ENCODE measurements at places on chromosomes 1 and 21.
A peak's percentile ranks its signal among the peaks of the same experiment; 100 is the strongest.

DNA sequence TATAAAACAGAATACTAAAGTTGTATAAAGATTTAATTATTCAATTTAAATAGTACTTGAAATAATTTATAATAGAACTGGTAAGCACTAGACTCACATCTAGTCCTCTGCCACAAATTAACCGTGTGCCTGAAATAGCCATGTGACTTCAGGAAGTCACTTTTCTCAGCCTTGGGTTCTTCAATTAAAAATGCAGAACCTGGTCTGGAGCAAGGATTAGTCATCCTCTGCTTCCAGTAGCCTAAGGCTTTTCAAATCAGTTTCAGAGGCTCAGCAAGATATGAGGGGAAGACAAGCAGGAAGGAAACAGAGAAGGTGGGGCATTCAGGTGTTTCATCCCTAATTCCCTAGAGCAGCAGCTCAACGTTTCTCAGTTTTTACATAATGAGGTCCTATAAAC lies 23.0 kb downstream of the DPH5 start:
- DNase-seq = peak; percentile 19

GRCh38 chr1:67144696-67145095 lies 9.9 kb upstream of the C1orf141 start:
- DNase-seq = peak; percentile 38

DNA sequence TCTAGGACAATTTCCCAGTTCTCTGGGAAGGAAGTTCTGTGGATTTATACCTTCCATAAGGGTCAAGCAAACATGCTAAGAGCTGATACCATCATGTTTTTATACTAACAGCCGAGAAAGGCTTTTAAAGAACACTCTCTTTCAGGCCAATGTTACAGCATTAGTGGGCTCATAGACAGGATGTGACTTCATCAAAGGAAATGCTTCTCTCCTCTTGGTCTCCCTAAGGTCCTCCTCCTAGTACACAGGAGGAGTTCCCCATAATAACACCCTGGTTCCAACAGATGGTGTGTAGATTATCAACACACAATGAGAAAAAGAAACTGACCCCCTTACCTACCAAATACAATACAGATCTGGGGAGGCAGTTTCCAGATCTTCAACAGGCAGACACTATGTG lies 26.7 kb upstream of the GLIS1 start:
- DNase-seq = no peak

DNA sequence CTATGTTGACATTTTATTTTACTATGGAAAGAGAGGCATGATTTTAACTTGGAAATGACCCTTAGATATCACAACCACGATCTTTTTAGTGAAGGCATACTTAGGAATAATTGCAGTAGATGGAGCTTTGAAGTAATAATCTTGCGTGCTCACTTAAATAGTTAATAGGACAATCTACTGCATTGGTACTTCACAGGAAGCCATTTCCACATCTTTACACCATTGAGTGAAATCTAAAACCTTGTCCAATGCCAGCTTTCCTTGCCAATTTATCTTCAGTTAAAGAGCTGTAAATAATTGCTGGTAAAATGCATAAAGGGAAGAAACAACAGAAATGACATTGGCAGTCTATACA lies 586.3 kb downstream of the ADGRL2 start:
- no peak for DNase-seq

GRCh38 chr1:102751111-102751510 lies 357.2 kb downstream of the COL11A1 start:
- no peak for DNase-seq

DNA sequence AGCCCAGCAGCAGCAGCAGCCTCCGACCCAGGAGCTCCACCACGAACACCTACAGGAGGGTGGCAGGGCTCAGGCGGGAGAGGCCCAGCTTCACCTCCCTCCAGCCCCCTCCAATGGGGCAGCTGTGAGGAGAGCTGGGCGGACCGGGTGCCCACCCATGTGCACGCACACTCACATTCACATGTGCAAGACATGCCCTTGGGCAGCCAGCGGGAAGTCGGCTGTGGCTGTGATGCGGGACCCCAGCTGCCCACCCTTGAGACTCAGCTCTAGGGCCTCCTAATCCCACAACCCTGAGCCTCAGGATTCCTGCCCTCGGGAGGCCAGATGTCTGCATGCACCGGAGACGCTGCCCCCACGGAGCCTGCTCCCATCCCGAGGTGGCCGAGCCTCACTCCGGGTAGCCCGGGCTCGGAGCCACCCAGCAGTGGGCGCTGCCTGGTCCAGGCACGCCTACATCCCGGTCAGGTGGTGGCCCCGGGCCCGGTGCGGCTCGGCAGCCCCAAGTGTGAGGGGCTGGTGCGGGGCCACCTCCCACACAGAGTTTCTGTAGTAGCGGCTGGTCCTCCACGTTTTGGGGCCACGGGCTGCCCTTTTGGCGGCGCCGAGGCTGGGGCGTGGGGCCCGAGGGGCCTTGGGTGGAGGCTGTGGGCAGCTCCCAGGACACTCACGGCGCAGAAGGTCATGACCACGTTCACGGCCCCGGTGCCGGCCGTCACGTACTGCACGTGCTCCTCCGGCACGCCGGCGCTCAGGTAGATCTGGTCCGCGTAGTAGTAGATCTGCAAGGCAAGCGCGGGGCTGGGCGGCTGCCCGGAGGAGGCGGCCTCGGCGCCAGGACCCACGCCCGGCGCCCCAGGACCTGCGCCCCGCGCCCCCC lies 12.9 kb upstream of the SLC2A7 start:
- no peak for DNase-seq

DNA sequence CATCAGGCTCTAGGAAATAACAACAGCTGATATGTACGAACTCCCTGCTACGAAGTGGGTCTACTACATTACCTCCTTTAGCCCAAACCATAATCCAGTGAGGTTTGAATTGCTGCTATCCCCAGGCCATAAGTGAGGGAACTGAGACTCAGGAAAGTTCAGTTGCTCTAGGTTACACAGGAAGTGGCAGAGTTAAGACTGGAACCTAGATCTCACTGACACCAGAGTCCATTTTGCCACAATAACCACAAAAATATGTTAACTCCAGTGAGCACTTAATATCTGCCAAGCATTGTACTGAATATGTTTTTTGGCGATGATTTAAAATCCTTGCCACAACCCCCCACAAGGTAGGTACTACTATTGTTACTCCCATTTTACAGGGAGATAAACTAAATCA lies 8.9 kb upstream of the TADA1 start:
- DNase-seq = no peak

DNA sequence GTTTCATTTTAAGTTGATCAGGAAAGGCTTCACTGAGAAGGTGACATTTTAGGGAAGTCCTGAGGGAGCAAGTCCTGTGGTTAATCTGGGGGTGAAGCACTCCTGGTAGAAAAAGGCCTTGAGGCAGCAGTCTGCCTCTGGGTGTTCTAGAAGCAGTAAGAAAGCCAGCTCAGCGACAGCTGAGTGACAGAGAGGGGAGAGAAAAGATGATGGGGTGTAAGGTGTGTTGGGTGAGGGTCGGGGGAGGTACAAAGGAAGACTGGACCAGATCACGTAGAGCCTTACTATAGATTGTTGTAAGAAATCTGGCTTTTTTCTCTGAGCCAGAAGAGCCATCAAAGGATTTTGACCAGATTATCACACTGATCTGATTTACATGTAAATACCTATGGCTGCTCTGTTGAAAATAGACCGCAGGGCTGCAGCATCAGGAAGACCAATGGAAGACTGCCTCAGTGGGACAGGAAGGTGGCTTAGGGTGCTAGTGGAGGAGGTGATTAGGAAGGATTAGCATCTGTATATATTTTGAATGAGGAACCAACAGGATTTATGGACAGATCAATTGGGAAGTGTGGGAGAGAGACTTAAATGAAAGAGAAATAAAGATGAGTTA lies 131.2 kb downstream of the CDC7 start:
- DNase-seq = no peak

GRCh38 chr1:34688006-34688741 lies 66.7 kb upstream of the GJB5 start:
- no peak for DNase-seq

- no peak for DNase-seq
Observed at GRCh38 chr1:10525208-10525607, 50.5 kb downstream of the PEX14 start.

Measured in CD4-positive, alpha-beta T cell treated with Interleukin-6 for 4 hours (primary cell).